Activated CD8-positive, alpha-beta memory T cell treated with anti-CD3 and anti-CD28 coated beads, Interleukin-2, amount 50 U/mL, for 4 hours (primary cell): ENCODE measurements at places on chromosomes 3 and 15.

GRCh38 chr15:93613386-93613785 is 524.4 kb upstream of the RGMA start:
- no peak for DNase-seq

GRCh38 chr15:45183511-45183910 is 4.3 kb downstream of the SHF start:
- DNase-seq = no peak

GRCh38 chr3:118628704-118629341 is 405.8 kb downstream of the IGSF11 start:
- DNase-seq = no peak

DNA sequence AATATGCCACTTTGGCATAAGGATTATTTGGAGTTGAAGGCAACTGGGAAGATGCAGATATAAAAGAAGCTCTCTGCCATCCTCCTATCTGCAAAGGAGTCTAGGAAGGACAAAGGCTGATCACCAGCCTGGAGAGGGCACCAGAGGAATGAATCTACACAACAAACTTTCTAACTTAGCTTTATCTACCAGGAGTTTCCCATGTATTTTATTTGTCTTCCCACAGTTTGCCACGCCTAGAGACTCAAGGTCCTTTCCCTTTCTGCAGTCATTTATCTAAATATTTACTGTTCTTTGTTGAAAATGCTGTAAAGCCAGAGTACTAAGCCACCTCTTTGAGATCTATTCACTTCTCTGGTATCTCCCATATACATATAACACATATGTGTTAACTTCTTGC is 32.2 kb downstream of the GPR176 start:
- no peak for DNase-seq

DNA sequence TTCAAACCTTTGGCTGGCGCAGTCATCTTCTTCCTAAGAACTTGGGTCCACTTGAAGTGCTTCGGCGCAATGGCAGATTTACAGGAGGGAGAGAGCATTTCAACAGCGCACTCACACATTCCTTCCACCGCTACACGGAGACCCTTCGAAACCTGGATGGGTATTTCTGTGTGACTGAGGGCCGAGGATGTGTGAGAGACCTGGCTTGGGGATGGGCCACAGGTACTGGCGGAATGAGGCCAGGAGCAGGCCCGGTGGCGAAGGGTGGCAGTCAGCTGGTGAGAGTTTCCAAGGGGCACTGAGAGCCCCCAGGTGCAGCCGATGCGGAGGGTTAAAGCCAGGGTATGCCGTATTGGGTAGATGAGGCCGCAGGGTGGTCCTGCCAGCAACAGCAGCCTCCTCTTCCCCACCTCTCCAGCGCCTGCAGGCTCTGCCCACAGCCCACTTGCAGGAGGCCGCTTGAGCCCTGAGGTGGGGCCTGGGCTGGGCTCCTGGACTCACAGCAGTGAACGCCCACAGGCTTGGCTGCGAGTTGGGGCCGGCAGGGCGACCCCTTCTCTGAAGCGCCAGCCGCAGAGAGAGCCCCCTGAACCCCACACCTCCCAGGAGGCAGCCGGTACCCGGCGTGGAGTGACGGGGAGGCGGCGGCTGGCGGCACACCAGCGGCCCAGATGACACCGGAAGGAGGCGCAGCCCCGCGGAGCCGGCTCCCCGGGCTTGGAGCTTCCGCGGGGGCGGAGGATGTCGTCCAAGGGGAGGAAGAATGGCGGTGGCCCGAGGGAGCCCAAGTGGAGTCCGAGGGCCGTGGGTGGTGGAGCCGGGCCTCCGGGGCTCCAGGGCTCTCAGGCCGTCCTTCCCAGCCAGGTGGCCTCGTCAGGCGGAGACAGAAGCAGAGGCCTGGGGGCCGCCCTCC is 166.5 kb downstream of the NSMCE3 start:
- DNase-seq = no peak

- DNase-seq = no peak
These were observed 297.2 kb downstream of the FHIT start for GRCh38 chr3:60954048-60954447.

DNA sequence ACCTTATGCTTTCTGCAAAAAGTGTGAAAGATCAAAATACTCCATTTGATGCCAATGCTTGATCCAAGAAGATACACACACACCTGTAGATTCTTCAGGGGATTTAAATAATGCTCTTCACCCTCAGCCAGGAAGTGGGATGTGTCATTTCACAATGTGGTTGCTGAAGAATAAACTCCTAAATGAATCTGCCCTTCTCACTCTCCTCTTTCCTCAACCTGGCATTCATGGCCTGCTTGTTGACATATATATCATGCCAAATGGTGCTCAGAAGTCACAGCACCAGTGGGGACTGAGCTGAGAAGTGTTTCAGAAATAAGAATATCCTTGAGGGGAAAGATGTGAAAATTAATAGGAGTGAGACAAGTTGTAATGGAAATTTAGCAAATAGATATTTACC is 146.6 kb upstream of the ARHGEF26 start:
- no peak for DNase-seq

GRCh38 chr3:155281912-155282311 is 11.6 kb downstream of the STRIT1 start:
- no peak for DNase-seq

DNA sequence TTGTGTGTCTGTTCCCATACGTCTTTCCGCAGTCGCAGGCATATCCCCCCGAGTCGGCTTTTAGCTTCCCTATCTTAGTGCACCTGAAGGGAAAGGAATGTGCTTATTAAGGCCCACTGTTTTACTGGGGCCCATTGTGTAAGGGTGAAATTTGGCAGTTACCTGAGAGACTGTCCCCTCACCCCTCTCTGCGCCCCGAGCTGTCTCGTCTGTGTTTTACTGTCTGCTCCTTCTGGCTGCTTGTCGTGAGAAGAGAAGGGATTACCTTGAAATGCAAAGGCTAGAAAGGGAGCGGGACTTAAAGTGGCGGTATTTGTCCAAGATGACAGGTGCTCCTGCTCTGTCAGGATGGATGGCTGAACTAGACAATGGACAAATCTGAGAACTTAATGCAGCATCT is 233.0 kb upstream of the POU1F1 start:
- no peak for DNase-seq

GRCh38 chr3:177525987-177526712 is 328.9 kb upstream of the TBL1XR1 start:
- no peak for DNase-seq

GRCh38 chr3:189771842-189772450 is 140.8 kb downstream of the TP63 start:
- no peak for DNase-seq

GRCh38 chr15:85333132-85333831 is 47.1 kb upstream of the AKAP13 start:
- DNase-seq = no peak

- no peak for DNase-seq
These were observed 29.5 kb upstream of the SNRK start for GRCh38 chr3:43256714-43257461.

DNA sequence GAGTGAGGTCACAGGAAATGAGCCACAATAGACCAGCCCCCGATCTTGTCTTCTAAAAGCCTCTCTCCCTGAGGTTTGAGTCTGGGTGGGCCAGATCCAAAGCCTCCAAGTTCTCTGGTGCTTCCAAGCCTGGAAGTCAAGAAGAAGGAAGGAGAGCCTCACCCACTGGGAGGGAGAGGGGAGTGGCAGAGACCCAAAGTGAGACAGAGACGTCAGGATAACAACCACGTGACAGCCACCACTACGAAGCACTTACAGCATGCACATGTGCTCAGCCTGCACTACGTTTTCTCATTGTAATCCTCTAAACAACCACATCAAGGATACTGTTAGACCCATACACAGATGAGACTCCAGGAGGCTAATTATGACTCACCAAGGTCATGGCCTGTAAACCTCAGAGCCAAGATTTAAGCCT is 197.3 kb upstream of the LINGO1 start:
- no peak for DNase-seq

DNA sequence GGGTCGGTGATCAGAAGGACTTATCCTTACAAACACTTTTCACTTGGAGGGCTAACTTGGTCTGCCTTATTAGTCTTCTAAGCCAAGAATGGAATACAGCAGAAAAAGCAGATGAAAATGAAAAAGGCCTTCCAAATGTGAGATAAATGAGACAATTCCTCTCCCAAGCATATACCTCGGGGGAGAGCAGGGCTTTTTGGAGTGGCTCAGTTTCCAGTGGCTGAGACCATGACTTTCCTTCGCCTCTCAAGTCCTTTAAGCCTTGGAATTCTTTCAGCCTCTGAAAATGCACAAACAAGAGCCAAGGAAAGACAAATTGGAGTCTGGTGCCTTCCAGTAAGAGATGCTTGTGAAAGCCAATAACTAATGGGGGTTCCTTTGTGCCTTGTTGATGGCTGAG is 130.9 kb downstream of the DTWD1 start:
- no peak for DNase-seq

- DNase-seq = no peak
These were observed 48.8 kb upstream of the HEG1 start for GRCh38 chr3:125104639-125105038.

GRCh38 chr3:196236223-196236622 is 19.9 kb downstream of the SLC51A start:
- no peak for DNase-seq

DNA sequence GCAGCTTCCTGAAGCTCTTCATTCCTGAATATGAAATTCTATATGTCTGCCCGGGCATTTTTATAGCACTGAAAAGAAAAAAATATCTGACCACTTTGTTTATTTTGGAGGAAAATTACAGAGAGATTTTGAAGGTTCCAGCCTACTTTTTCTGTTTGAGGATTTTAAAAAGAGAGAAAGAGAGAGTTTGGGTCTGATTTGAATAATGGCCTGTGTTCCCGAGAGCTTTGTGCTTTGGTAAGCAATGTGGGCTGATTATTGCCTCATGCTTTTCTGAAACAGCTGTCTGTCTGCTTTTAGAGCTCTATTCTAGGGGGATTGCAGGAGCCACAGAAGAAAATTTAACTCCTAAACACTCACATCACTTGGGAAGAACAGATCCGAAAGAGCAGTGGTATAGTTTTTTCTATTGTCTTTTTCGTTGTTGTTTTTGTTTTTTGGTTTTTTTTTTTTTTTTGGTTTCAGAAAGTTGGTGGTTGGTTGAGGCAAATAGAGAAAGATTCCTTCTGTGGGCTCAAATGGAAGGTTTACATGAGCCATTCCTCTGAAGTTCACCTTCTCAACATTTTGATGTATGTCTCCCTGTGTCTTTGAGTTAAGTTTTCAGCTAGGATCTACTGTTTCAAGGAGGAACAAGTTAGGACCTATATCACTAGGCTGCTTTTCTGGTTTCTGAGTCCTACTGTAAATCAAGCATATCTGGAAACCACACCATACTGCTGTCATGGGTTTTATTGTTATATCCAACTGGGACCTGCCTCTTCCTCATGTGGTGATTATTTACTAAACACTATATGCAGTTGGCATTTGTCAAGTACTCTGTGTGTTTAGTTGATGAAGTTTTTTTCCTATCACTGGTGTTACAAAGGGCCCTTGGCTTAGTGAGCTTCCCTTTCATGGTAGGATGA is 178.9 kb downstream of the KCNMB2 start:
- no peak for DNase-seq

- no peak for DNase-seq
These were observed 300.4 kb upstream of the STT3B start for GRCh38 chr3:31232055-31233025.

GRCh38 chr3:40704224-40704623 is 179.5 kb downstream of the ZNF621 start:
- DNase-seq = no peak

DNA sequence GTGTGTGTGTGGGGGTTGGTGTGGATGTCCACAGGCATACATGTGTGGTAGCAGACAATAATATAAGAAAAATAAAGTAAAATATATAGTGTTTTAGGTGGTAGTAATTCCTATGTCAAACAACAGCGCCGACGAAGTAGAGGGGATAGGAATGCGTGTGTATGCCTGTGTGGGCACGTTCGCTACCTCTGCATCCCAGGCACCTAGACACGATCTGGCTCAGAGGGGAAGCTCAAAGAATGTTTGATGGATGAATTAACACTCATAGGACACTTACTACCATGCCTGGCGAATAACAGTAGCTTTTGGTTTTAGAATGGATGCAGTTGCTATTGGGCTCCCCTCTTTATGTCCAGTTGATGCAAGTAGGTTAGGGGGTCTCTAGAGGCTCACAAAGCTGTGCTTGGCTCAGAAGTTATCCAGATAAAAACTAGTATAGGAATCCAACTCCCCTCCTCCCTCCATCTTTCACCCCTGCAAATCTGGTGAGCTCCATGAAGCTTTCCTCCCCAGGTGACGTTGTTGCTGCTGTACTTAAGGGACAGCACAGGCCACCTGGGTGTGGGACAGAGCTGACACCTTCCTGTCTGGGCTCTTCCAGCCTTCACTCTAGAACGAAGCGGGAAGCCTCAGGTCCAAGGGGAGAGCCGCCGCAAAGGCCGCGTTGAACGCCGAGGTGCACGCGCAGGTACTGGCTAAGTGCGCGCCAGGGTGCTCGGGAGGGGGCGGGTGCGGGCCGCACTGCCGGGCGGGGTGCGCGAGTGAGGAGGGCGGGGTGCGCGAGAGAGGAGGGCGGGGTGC is 192.6 kb upstream of the LYSMD4 start:
- DNase-seq = peak; percentile 77
